Stimulated activated CD4-positive, alpha-beta T cell treated with anti-CD3 and anti-CD28 coated beads, Interleukin-2, amount 100 ng/mL, for 4 hours (primary cell): ENCODE measurements at places on chromosomes 6 and 20.

DNA sequence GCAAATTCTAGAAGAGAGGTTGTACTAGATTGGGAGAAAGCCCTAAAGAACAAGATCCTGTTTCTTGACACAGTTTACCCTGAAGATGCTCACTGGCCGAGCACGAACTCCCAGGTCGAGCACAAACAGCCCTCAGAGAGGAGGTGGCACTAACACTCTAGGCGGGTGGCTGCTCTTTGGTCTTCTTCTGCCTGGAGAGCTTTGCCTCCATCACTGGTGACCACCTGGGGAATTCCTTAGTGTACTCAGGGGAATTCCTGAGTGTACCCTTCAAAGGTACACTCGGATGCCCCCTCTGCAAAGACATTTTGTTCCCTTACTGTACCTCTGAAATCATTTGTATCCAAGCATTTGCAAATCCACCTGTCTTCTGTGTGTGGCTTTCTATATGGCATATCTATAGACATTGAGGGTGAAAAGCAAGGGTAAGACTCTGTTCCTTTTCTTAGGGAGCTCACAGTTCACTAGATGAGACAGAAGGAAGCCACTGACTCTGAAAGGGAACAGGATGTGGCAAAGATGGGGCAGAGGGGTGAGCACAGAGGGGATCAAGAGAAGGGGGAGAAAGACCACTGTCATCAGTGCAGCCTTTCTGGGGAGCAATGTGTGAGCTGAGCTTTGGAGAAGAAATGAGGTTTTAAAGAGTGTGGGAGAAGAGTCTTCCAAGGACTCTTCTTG lies 169.8 kb upstream of the PROKR2 start:
- DNase-seq, result no peak

DNA sequence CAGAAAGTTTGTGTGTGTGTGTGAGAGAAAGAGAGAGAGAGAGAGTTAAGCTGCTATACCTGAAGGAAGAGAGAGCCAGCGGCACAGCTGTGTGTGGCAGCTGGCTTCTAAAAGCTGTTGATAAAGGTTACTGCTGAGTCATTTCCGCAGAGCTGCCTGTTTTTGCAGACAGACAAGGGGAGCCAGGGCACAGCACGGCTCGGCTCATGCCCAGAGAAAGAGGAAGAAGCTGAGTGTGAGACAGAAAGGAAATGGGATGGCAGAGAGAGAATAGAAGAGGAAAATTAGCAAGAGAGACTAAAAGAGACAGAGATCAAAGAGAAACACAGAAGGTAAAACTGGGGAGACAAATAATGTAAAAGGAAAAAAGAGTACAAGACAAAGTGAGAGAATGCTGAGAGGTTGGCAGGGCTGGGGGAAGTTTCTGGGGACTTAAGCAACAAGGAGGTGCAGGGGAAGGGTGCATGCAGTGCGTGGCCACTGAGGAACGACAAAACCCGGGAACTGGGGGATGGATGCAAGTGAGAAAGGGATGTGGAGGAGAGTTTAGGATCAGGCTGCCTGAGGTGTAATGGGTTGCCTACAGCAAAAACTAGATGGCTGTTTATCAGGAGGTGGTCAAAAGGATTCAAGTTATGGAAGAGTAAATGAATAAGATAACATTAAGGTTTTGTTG lies 22.7 kb downstream of the HLA-A start:
- peak; percentile 68 for DNase-seq

GRCh38 chr6:65524232-65524631 lies 182.8 kb downstream of the EYS start:
- DNase-seq, result no peak

- no peak for DNase-seq
These were observed 166.6 kb downstream of the PLCB4 start for GRCh38 chr20:9235518-9235917.

DNA sequence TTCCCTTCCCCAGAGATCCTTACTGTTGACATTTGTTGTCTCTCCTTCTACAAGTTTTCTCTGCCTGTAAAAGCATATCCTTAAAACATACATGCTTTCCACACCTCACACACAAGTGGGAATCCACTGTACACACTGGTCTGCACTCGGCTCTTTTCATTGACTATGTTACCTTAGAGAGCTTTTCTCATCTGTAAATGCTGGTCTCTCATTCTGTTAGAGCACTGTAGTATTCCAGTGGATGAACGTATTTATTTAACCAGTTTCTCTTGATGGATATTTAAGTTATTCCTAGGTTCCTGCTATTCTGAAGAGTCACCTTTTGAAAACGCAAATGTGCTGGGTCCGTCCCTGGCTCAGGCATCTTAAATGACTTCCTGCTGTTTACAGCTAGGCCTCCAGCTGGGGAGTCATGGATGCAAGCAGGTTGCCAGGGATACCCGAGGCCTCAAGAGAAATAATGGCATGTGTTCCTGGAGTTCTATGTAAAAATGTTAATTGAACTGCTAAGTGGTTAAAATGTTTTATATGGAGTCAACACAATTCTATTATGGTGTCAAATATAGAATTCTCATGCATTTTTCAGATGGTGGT lies 61.1 kb upstream of the TGM3 start:
- no peak for DNase-seq
